ENCODE measurements at places on chromosomes 4 and X. TPM values are rescaled to one million over a fixed set of nuclear protein-coding genes. Genes with fewer than 3 reads are reported as not detected.

- DNase-seq, result no peak
These were observed 74.9 kb downstream of the GLUD2 start for GRCh38 chrX:121122332-121122731.

- DNase-seq, result no peak
These were observed 39.4 kb downstream of the CENPE start for GRCh38 chr4:103158760-103159159.

GRCh38 chr4:10200869-10201268 is 84.3 kb upstream of the WDR1 start:
- DNase-seq, result no peak

DNA sequence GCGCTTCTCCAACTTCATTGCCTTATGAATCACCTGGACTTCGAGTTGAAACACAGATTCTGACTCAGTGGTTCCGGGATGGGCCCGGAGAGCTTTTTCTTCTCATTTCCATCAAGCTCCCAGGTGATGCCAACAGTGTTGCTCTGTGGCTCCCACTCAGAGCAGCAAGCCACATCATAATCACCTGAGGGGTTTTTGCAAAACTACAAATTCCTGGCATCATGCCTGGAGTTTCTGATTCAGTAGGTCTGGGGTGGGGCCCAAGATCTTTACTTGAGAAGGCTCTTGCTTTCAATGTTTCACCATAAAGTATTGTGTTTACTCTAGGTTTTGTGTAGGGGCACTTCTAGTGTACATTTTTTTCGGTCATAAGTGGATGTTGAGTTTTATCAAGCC is 7.0 kb downstream of the MTM1 start:
- no peak for DNase-seq

GRCh38 chrX:154310616-154311536 is 15.3 kb downstream of the TKTL1 start:
- no peak for DNase-seq

ARHGAP6 gene
- total RNA-seq, result 3.0 TPM

MSX1 gene
- 7.1 TPM for total RNA-seq

DRP2 gene
- total RNA-seq, result 0.22 TPM

AFM gene
- total RNA-seq, result not detected

HCCS gene
- total RNA-seq, result 21.1 TPM

Measured in adrenal gland (tissue), 19 donors.